ENCODE measurements at places on chromosomes 3 and 15. TPM values are rescaled to one million over a fixed set of nuclear protein-coding genes. Genes with fewer than 3 reads are reported as not detected.

DNA sequence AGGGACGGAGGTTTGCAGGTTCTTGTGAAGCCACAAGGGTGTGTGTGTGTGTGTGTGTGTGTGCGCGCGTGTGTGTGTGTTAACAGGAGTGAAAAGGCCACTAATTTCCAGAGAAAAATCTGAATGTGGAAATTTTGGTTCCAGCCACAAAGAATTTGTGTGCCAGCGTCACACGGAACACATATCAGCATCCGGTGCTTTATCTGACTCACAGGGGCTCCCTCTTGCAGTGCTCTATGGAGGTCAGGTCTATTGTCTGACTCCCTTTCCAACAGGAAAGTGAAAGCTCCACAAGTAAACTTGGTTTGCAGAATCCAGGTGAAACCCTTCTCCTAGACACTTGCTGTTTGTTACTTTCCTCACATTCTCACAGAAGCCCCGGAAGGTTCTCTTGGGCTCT, 6.2 kb downstream of the CLDN11 start:
- no peak for DNase-seq

DNA sequence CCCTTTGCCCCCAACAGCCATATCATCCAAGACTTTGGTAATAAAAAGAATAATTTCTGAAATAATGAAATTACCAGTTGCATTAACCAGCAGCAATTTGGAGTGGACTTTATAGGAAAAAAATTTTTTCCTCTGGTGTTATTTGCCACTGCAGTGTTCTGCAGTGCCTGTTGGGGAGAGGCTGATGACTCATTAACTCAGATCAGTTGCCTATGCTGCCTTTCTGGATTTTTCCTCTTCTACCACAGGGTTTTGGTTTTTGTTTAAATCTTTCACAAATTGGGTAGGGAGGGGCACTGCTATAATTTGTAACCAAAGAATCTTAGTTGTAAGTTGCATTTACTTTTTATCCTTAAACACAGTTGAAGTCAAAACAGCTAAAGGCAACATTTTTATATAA, 22.7 kb downstream of the ATP6V1A start:
- no peak for DNase-seq

GRCh38 chr3:130969621-130970020, 57.0 kb downstream of the ASTE1 start:
- DNase-seq = no peak

- DNase-seq = no peak
Measured at GRCh38 chr3:52298149-52299098, 10.8 kb downstream of the GLYCTK start.

DNA sequence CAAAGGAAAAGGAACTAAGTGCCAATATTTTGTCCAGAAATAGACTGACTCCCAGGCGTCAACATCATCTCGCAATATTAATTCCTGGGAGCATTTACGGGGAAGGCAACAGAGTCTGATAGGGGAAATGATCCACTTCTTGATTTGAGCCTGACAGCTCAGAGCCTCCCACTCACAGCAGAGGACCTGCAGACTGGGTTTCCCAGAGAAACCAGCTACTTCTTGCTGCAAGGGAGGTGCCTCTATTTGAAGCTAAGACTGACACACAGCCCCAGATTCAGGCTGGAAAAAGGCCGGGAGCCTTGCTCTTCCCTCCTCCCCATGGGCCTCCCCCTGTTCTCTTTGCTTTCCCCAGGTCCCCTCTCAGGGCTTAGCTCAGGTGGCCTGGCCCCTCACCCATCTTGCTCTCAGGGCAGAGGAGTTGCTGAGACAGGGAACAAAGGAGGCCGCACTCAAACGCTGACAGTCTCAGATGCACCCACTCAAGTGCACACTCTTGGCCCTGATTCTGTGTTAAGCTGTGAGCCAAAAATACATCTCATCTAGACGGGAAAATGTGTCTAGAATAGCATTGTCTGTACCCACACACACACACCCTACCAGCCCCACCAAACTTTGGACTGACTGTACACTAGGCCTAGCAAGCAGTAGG, 49.8 kb upstream of the DCLK3 start:
- no peak for DNase-seq

DNA sequence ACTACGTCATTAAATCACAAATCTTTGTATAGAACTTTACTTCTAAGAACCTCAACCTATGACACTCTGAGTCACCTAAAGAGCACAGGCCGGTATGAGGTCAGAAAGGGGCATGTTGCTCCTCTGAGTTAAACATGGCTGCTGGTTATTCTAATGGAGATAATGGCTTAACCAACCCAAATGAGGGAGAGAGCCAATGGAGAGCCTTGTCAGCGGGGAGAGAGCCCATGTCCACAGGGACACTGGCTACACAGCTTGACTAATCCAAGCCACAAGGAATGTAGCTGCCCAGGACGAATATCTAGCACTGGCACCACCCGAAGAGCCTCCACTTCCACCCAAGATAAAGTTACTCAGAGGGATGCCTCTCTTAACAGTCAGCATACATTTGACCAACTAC, 77.0 kb upstream of the STAC start:
- DNase-seq = no peak

- DNase-seq = no peak
Measured at GRCh38 chr3:16305111-16305541, 40.1 kb downstream of the OXNAD1 start.

DNA sequence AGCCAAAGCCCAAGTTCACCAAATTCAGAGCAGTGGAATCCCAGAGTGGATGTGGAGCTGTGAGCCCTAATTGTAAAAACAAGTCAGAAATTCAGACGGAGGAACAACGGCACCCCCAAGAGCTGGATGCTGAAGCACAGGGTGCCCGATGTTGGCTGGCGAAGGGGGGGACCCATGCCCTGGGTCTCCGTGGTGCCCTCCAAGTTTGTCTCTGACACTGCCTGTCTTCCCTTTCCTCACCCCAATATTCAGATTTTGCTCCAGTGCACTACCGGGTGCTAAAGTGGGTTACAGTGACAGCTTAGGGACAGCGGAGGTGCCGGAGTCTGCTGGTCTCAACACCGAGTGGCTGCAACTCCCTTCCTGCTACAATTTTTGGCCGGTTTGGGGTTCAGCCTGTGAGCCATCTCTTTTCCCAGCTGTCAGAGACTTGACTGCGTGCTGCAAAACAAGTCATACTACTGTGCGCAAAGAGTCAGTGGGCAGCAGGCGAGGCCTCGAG, 6.6 kb downstream of the GRIP2 start:
- DNase-seq = no peak

GRCh38 chr3:159782724-159783421, 205.8 kb upstream of the IL12A start:
- DNase-seq = no peak

DNA sequence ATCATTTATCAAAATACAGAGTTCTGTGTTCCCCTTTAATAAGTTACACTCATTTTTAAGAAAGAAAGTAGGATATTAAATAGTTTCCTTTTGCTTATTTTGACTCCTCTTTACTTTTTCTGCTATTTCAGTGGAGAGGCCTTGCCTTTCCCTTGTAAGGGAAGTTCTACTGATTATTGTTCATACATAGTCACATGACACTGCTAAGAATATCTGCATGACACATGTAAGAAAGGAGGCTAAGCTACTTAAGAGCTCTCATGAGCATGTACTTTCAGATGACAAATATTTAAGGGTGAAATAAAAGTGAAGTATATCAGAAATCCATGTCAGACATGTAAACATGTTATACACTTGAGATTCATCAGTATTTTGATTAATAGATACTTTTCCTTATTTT, 39.0 kb downstream of the MYRIP start:
- DNase-seq = no peak

DNA sequence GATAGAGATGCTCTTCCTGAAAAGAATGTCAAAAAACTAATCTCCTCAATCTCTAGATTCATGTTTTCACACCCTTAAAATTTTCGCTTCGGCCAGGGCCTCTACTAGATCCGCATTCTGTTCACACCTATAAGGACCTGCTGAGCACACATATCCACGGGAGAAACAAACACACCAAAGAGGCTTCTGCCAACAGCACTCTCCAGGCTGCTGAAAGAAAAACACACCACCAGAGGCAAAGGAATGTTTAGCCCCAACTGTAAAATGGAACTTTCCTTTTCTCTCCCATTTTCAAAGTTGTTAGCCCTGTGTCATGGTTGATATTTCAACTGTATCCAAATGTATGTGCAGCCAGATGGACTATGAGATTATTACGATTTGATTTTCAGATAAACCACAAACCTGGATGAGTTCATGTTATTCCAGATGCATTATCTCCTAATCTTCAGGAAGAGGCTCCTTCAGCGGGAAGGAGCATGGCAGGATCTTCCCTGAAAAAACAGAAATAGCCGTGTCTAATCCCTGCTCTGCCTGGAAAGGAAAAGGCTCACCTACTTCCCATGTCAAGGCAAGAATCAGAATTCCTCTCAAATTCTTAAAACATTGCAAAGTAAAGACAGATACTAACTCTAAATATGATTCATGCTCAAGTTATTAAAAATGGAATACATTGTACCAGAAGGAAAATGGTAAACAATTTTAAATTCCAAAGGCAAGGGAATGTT, 442.7 kb upstream of the NR2F2 start:
- DNase-seq = no peak

DNAJC17 gene
- total RNA-seq = 30.7 TPM

Measured in upper lobe of right lung (tissue), 1 donor.